RWPE2 (cell line): ENCODE measurements at places on chromosomes 13 and 19.

GRCh38 chr13:109152941-109153340 lies 523.5 kb downstream of the MYO16 start:
- peak overlapping the region; percentile 100 for H3K27ac ChIP-seq
- no peaks in the 10 kb centered on the region for H3K36me3 ChIP-seq
- peaks cover 67% of the 10 kb centered on the region for H3K4me1 ChIP-seq

GRCh38 chr19:29562299-29563297 lies 36.8 kb downstream of the VSTM2B start:
- H3K36me3 ChIP-seq = no peaks in the 10 kb centered on the region
- H3K4me1 ChIP-seq = no peaks in the 10 kb centered on the region
- no peak overlapping the region for H3K4me3 ChIP-seq
- DNase-seq = no peak
- H3K27me3 ChIP-seq = peaks cover 8% of the 10 kb centered on the region

GRCh38 chr13:110212529-110212928 lies 94.4 kb downstream of the COL4A1 start:
- H3K27me3 ChIP-seq = no peaks in the 10 kb centered on the region
- peaks cover 41% of the 10 kb centered on the region for H3K36me3 ChIP-seq
- peaks cover 8% of the 10 kb centered on the region for H3K4me1 ChIP-seq
- no peak overlapping the region for H3K4me3 ChIP-seq
- DNase-seq = no peak

DNA sequence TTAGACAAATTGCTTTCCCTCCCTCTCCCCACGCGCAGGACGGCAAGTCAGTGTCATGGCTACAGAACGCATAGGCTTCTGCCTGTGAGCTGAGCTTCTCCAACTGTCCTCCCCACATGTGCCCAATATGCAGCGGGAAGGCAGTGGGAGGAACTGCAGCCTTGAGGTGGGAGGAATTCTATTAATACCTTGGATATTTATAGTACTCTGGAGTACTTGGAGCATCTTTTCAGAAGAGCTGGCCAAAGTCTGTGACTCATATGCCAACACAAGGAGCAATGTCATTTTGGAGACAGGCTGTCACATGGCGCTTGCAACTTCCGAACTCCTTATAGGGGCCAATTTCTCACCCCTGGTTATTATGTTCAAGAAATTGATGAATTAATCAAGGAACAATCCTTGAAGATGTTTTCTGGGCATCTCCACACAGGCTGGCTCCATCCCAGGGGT lies 245.0 kb upstream of the SERP2 start:
- H3K4me1 ChIP-seq = peaks cover 7% of the 10 kb centered on the region
- no peaks in the 10 kb centered on the region for H3K27me3 ChIP-seq
- no peak overlapping the region for H3K27ac ChIP-seq
- no peaks in the 10 kb centered on the region for H3K36me3 ChIP-seq
- no peak overlapping the region for H3K4me3 ChIP-seq

- H3K4me3 ChIP-seq = no peak overlapping the region
- H3K4me1 ChIP-seq = peaks cover 9% of the 10 kb centered on the region
- no peak overlapping the region for H3K27ac ChIP-seq
- no peaks in the 10 kb centered on the region for H3K27me3 ChIP-seq
- peaks cover 57% of the 10 kb centered on the region for H3K36me3 ChIP-seq
These were observed 14.4 kb downstream of the CAPN12 start for GRCh38 chr19:38729653-38730469.

DNA sequence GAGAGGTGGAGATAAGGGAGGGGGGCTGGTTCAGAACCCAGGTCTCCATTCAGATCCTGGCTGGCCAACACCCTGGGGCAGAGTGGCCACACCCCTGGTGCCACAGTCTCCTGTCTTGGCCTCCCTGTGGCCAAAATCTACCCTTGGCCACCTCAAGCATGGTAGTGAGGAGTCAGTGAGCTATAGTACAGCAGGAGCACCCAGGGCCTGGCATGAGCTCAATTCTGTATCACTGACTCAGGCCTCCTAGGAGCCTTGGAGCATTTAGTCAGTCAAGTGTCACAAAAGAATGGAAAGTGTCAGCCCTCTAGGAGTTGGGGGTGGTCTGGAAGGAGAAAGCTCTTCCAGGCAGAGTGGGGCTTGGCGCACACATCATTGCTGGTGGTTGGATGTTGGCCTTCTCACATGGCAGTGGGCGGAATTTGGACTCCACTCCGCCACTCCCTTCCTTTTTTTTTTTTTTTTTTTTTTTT lies 6.6 kb upstream of the CD79A start:
- H3K27me3 ChIP-seq = no peaks in the 10 kb centered on the region
- H3K4me3 ChIP-seq = no peak overlapping the region
- no peaks in the 10 kb centered on the region for H3K4me1 ChIP-seq
- H3K27ac ChIP-seq = peak overlapping the region; percentile 12
- H3K36me3 ChIP-seq = peaks cover 66% of the 10 kb centered on the region
- DNase-seq = no peak

- no peaks in the 10 kb centered on the region for H3K36me3 ChIP-seq
- H3K4me1 ChIP-seq = no peaks in the 10 kb centered on the region
- no peak for DNase-seq
- no peak overlapping the region for H3K4me3 ChIP-seq
- no peaks in the 10 kb centered on the region for H3K27me3 ChIP-seq
These were observed 68.3 kb downstream of the FGF14 start for GRCh38 chr13:102333320-102334198.

DNA sequence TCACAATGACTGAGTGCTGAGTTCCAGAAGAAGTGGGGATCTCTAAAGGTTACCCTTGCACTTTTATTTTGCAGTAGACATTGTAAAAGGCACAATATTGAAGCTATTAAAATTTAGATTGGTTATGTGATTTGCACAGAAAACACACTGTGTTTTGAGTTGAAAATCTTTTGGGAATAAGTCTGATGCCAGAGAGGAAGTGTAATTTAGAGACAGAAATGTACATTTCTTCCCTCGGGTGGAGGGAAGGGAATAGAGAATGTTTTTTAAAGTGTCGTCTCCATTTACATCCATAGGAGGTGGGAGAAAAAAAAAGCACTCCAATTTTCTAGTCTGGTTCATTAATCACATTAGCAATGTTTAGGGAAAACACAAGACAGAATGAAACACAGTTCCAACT lies 465.8 kb downstream of the OLFM4 start:
- no peaks in the 10 kb centered on the region for H3K27me3 ChIP-seq
- H3K4me1 ChIP-seq = no peaks in the 10 kb centered on the region
- DNase-seq = no peak
- H3K36me3 ChIP-seq = no peaks in the 10 kb centered on the region
- no peak overlapping the region for H3K4me3 ChIP-seq

DNA sequence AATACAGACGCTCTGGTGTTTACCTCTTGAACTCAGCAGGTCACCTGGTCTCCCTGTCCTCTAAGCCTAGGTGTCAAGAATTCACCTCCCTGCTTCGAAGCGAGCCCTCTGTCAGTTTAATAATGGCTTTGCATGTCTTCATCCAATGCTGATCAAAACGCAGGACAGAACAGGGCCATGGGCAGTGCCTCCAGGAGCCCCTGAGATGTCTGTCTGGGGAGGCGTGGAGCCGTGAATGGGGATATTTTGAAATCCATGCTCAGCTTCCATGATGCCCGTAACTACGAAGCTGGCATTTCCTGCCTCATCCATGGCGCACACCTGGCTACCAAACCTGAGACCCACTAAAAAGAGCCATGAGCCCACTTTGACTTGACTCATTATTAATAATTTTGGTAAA lies 113.7 kb downstream of the RAB20 start:
- H3K36me3 ChIP-seq = peaks cover 55% of the 10 kb centered on the region
- no peak overlapping the region for H3K4me3 ChIP-seq
- peaks cover 56% of the 10 kb centered on the region for H3K4me1 ChIP-seq

DNA sequence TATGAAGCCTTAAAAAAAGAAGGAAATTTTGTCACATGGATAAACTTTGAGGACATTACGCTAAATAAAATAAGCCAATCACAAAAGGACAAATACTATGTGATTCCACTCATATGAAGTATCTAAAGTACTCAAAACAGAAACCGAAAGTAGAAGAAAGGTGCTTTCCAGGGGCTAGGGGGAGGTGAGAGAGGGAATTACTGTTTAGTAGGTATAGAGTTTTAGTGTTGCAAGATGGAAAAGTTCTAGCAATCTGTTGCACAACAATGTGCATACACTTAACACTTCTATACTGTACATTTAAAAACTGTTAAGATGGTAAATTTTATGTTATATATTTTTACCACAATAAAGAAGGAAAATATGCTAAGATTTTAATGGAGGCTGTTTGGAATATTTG lies 83.0 kb downstream of the POLR1D start:
- H3K4me1 ChIP-seq = no peaks in the 10 kb centered on the region
- no peak for DNase-seq
- no peaks in the 10 kb centered on the region for H3K27me3 ChIP-seq

DNA sequence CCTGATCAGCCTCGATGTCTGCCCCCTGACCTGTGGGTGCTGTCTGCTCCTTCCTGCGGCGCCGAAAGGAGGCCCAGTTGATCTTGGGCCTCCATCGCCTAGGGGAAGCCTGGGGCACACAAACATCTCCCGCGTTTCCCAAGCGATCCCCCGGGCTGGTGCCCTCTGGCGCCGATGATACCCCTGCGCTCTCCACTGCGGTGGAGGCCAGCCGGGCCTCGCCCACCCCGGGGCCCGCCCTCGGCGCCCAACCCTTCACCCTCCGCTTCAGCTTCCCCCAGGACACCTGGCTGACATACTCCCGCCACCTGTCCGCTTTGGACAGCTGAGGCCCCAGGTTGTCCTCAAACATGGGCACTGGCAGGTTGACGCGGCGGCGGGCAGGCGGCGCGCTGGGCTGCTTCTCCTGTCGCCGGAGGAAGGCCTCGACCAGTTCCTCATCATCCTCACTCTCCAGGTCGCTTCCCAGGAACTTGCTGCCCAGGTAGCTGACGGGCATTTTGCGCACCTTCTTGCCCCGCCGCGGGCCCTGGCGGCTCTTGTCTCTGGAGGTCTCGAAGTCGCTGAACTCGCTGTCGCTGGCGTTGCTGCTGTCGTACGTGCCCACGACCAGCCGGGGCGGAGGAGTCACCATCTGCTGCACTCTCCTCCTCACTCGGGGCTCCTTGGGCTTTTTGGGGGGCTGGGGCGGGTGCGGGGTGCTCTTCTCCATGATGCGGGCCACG lies 1.3 kb downstream of the CCDC8 start:
- peaks cover 11% of the 10 kb centered on the region for H3K4me1 ChIP-seq
- peak overlapping the region; percentile 35 for H3K4me3 ChIP-seq
- H3K27me3 ChIP-seq = no peaks in the 10 kb centered on the region
- peaks cover 9% of the 10 kb centered on the region; the same call in 1 of the 2 replicates for H3K36me3 ChIP-seq
